ENCODE measurements at places on chromosomes 11 and 22.

DNA sequence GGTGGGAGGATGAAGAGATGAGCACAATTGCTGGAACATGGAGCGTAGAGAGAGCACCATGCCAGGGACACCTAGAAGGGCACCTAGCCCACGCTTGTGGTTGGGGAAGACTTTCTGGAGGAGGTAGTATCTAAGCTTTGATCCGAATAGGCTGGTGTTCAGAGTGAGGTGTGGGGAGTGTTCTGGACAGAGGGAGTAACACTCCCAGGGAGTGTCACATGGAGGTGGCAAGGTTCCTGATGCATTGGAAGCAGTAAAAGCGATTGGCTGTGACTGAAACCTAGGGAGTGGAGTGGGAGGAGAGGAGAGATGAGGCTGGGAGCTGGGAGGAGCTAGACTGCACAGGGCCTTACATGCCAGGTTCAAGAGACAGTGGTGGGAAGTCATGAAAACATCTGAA is 188.0 kb upstream of the NCAM1 start:
- H3K27ac ChIP-seq: no peak overlapping the region
- H3K4me1 ChIP-seq: peaks cover 41% of the 10 kb centered on the region
- DNase-seq: no peak
- no peaks in the 10 kb centered on the region for H3K36me3 ChIP-seq
- no peak overlapping the region for H3K4me3 ChIP-seq

- no peaks in the 10 kb centered on the region for H3K36me3 ChIP-seq
- no peak for DNase-seq
- no peak overlapping the region for H3K27ac ChIP-seq
Measured at GRCh38 chr11:112656772-112657428, 304.3 kb upstream of the NCAM1 start.

- no peaks in the 10 kb centered on the region for H3K27me3 ChIP-seq
- peaks cover 24% of the 10 kb centered on the region for H3K4me1 ChIP-seq
- no peak for DNase-seq
- peak overlapping the region; percentile 81 for H3K4me3 ChIP-seq
Measured at GRCh38 chr11:64226507-64227051, 505 bp downstream of the NUDT22 start.

DNA sequence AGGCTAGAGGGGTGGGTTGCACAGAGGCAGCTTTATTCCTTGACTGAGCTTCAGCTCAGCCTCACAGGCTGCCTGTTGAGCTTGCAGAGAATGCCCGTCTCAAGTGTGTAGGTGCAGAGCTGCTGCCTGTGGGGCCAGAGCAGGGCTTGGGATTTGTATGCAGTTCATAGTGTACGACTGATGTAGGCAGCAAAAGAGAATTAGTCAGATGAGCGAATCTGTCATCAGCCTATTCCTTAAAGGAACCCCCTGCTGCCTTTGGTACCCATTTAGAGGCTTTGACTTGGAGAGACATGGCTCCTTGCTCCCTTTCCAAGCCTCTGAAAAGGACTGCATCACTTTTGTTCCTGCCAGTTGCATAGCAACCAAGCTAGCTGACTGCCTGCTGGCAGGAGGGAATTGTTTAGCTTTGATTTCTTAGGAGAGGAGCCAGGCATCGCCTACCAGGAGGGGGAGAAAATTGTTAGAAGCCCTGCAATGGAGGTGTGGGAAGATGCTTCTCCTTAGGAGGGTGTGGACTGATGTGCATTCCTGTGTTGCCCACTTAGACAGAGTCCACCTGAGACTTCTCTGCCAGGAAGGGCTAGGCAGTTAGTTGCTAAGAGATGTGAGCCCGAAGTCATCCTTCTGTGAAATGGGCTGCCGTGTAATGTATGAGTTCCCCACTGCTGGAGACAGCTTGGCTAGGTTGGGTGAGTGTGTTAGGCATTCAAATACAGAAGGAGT is 10.9 kb downstream of the ACO2 start:
- H3K27ac ChIP-seq: no peak overlapping the region
- no peaks in the 10 kb centered on the region for H3K27me3 ChIP-seq
- no peaks in the 10 kb centered on the region for H3K36me3 ChIP-seq
- H3K4me3 ChIP-seq: no peak overlapping the region
- no peaks in the 10 kb centered on the region for H3K4me1 ChIP-seq

DNA sequence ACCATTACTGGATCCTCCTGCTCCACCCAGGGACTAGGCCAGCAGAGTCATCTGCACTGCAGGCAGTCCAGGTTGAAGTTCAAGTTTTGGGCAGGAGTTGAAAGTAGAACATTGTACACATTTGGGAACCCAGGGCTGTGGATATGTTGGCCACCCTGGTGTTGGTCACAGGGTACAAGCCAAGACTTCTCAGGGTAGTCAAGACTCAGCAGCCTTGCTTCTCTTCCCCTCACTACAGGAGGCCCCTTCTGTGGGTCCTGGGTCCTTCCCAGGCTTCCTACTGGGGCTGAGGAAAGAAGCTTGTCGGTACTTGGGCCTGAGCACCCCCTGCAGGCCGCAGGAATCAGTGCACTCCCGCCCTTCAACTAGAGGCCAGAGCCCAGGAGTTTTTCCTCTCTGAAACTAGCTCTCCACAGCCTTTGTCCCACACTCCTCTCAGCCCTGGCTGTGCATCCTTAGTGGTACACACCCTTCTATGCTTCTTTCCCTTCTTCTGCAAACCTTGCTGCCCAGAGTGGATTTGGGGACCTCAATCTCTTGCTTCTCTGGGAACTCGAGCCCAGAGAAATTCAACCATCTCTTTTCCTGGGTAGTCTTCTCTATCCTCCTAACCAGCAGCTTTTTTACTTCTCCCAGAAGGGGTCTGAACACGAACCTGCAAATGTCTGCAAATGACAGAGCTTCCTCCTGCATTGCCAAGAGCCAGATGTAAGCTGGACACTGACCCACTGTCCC is 2.6 kb upstream of the HPX start:
- no peaks in the 10 kb centered on the region for H3K36me3 ChIP-seq
- H3K4me1 ChIP-seq: peaks cover 2% of the 10 kb centered on the region
- no peak overlapping the region for H3K4me3 ChIP-seq
- H3K27me3 ChIP-seq: no peaks in the 10 kb centered on the region
- H3K27ac ChIP-seq: no peak overlapping the region
- peak; percentile 54 for DNase-seq

DNA sequence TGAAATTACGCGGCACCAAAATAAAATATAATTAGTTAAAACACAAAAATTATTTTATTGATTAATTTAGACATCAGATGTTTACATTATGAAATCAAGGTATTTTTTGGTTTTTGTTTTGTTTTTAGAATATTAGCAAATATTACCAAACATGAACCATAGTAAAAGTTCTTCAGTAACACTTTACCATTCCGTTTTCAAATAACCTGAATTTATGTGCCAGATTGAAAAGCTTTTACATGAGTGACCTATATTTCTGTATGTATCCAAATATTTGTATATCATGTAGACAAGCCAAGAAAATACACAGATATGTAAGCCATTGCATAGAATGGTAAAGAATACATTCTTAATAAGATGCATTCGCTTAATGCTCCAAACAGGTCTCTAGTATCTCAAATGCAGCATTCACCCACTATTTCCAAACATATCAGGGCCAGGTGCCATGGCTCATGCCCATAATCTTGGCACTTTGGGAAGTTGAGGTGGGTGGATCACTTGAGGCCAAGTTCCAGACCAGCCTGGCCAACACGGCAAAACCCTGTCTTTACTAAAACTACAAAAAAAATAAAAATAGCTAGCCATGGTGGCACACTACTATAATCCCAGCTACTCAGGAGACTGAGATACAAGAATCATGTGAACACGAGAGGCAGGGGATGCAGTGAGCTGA is 102.4 kb upstream of the SERPIND1 start:
- peaks cover 28% of the 10 kb centered on the region for H3K27me3 ChIP-seq
- no peaks in the 10 kb centered on the region for H3K36me3 ChIP-seq
- H3K4me1 ChIP-seq: no peaks in the 10 kb centered on the region
- DNase-seq: no peak
- H3K27ac ChIP-seq: no peak overlapping the region

DNA sequence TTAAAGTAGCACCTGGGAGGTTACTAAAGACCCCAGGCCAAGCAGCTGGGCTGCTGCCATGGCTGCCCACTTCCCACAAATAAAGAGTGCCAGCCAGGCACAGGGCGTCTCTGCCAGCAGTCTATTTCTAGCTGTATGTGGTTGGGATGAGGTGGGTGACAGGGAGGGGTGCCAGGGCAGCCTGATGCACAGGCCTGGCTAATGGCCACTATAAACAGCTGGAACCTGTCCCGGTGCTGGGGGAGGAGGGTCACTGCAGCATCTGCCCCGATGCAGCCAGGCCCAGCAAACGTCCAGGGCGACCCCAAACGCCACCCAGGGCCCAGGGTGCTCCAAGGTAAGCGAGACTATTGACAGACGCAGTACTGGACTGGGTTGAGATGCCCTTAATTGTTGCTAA is 37.4 kb downstream of the SCUBE1 start:
- no peak for DNase-seq
- no peaks in the 10 kb centered on the region for H3K27me3 ChIP-seq
- H3K4me3 ChIP-seq: no peak overlapping the region
- H3K27ac ChIP-seq: no peak overlapping the region
- no peaks in the 10 kb centered on the region for H3K36me3 ChIP-seq

- H3K4me3 ChIP-seq: no peak overlapping the region
- H3K27me3 ChIP-seq: peaks cover 16% of the 10 kb centered on the region
- H3K36me3 ChIP-seq: no peaks in the 10 kb centered on the region
Measured at GRCh38 chr11:93984936-93985335, 36.2 kb upstream of the HEPHL1 start.

DNA sequence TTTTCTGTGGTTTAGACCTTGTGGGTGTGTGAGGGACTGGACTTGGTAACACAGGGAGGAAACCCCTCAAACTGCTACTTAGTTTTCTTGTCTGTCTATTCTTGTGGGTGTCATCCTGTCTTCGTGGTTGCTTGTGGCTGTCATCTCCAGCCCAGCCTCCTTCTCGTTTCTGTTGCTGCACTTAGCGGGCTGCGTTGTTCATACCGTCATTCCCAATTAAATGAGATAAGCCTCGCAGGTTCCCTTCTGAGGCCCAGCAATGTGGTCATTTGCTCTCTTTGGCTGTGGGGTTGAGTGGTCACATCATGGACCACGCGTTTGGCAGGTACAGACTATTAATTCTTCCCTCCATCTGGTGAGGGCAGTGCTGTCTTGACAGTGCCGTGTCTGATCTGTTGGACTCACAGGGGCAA is 18.8 kb downstream of the PANX1 start:
- H3K4me3 ChIP-seq: no peak overlapping the region
- H3K27me3 ChIP-seq: no peaks in the 10 kb centered on the region
- peaks cover 86% of the 10 kb centered on the region for H3K4me1 ChIP-seq
- peak overlapping the region; percentile 35 for H3K27ac ChIP-seq

GRCh38 chr22:38300197-38300945 is 16.9 kb downstream of the CSNK1E start:
- H3K4me1 ChIP-seq: peaks cover 24% of the 10 kb centered on the region
- H3K36me3 ChIP-seq: peaks cover 32% of the 10 kb centered on the region
- no peaks in the 10 kb centered on the region for H3K27me3 ChIP-seq
- DNase-seq: no peak
- H3K27ac ChIP-seq: peak overlapping the region; percentile 71

- no peak overlapping the region for H3K27ac ChIP-seq
- peaks cover 35% of the 10 kb centered on the region for H3K4me1 ChIP-seq
- H3K27me3 ChIP-seq: no peaks in the 10 kb centered on the region
- H3K4me3 ChIP-seq: no peak overlapping the region
- no peak for DNase-seq
Measured at GRCh38 chr11:69005183-69005630, 7.8 kb downstream of the MRGPRF start.

DNA sequence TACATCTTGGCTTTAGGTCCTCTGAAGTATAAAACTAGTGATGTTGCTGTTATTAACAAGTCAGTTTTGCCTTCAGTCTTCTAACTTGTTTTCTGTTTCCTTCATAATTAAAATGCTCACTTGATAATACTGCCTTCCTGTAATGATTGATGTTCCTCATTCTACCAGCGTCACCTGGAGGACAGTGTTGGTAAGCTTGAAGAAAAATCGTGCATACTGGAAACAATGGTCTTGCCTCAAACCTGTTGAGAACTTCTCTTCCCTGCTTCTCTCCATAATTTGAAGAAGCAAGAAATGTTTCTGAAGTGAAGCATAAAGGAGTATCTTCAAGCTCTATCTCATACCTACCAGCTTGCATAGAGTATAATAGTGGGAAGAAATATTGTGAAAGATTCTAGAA is 3.0 kb downstream of the YWHAH start:
- peak overlapping the region; percentile 45 for H3K27ac ChIP-seq
- no peak for DNase-seq
- peaks cover 5% of the 10 kb centered on the region for H3K36me3 ChIP-seq
- no peak overlapping the region for H3K4me3 ChIP-seq

- H3K27me3 ChIP-seq: no peaks in the 10 kb centered on the region
- H3K36me3 ChIP-seq: no peaks in the 10 kb centered on the region
- H3K4me3 ChIP-seq: no peak overlapping the region
- no peak for DNase-seq
- no peak overlapping the region for H3K27ac ChIP-seq
Measured at GRCh38 chr11:23021287-23021863, 161.1 kb upstream of the CCDC179 start.

DNA sequence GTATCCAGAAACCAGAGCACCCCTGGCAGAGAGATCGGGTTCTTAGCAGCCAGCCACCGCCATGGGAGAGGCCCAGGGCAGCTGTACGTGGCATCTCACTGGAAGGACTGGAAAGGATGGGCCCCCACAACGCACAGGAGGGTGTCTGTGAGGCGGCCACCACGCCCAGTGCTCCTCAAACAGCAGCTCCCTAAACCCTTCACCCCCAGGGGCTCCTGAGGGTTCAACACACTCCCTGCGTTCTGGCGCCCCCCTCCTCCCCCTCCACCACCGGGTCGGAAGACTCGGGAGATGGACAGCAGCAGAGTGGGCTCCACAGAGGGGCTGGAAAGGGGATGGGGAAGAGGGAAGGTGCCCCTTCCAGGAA is 1.1 kb downstream of the MAPK12 start:
- no peaks in the 10 kb centered on the region for H3K36me3 ChIP-seq
- peak overlapping the region; percentile 66 for H3K4me3 ChIP-seq
- H3K4me1 ChIP-seq: peaks cover 8% of the 10 kb centered on the region
- no peak for DNase-seq
- H3K27me3 ChIP-seq: peaks cover 6% of the 10 kb centered on the region

DNA sequence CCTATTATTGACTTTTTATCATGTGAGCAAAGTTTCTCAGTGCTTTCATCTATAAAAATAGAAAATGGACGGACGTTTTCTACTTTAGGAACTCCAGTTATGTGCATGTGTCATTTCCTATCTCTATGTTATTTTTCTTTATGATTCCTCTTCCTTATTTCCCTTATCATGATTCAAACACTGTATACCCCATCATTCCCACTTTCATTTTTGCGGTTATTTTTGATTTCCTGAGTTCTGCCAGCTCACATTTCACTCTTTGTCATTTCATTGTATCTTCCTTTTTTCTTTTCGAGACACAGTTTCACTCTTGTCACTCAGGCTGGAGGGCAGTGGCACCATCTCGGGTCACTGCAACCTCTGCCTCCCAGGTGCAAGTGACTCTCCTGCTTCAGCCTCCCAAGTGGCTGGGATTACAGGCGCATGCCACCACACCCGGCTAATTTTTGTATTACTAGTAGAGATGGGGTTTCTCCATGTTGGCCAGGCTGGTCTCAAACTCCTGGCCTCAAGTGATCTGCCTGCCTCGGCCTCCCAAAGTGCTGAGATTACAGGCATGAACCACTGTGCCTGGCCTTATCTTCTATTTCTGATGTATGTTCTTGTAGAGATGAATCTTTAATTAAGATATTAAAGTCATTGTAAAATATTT is 21.5 kb downstream of the C11orf58 start:
- peaks cover 17% of the 10 kb centered on the region for H3K36me3 ChIP-seq
- DNase-seq: no peak
- no peak overlapping the region for H3K4me3 ChIP-seq
- H3K27ac ChIP-seq: peak overlapping the region; percentile 11
- no peaks in the 10 kb centered on the region for H3K4me1 ChIP-seq
- no peaks in the 10 kb centered on the region for H3K27me3 ChIP-seq

GRCh38 chr11:9972989-9973388 is 309.1 kb downstream of the SWAP70 start:
- no peak for DNase-seq
- no peaks in the 10 kb centered on the region for H3K27me3 ChIP-seq
- no peak overlapping the region for H3K4me3 ChIP-seq
